ENCODE measurements at places on chromosomes 4 and X.

- DNase-seq = no peak
These were observed 204.8 kb upstream of the NUDT6 start for GRCh38 chr4:123127218-123127617.

- no peak for DNase-seq
These were observed 172.8 kb downstream of the ANTXR2 start for GRCh38 chr4:79900182-79900581.

DNA sequence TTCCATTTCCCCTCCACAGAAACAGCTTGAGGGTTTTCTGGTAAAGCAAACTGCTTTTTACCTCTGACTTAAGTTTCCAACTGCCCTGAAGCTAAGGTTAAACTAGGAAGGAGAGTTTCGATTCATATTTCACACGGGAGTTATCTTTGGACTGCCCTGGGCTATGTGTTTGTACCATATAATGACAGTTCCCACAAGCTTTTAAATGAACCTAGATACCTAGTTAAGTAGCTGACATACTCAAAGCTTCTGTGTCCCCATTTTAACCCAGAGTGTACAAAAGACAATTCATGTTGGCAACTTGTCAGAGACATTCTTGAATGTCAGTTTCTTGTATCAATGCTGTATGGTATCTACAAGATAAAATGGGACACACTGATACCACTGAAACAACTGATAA lies 1296.6 kb upstream of the IGFBP7 start:
- DNase-seq = no peak

DNA sequence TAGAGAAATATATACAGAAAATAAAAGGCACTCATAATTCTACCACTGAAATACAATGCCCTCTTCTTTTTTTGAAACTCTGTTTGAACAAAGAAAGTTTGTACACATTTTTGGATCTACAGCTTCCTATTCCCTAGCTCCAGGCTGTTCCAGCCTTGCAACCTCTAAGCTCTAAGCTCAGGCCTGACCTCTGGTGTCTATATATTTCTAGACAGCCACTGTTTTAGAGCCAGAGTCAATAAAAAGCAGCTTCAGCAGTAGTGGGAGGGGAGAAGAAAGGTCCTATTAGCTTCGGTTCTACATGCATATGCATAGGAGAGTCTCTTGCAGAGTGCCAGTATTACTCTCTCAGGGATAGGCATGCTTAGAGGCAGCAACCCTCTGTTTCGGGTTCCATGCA lies 39.7 kb downstream of the CLDN2 start:
- no peak for DNase-seq

- DNase-seq = peak; percentile 58
These were observed 25.3 kb upstream of the LEF1 start for GRCh38 chr4:108193886-108194672.

DNA sequence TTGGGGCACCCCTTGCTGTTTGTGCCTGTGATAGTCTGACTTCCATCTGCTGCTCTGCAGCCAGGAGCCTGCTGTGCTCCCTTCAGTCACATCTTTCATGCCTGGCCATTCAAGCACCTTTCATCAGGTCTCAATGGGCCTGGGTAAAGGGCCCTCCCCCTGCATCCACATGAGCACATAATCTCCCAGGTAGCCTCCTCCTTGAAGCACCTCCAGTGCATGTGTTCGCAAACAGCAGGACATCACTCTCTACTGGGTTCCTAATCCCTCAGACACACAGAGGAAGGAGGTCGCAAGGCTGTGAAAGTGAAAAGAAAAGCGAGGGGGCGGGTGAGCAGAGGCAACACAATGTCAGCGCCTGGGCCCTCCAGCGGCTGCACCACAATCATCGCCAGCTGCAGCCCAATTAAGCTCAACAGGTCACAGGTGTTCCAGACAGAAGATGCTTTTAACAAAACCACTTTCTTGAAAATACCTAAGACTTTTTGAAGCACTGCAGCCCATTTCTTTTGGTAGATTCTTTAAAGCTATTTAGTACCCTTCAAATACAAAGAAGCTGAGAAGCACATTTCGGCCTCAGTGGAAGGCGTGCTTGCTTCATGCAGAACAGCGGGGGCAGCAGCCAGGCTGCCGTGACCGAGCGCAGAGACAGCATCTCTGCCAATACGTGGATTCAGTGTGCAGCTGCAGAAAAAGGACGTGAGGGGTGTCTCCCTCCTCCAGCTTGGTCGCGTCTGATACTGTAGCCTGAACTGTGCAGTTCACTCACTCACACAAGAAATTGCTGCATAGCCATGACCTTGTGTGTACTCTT lies 92.2 kb upstream of the SPRY1 start:
- peak; percentile 92 for DNase-seq

DNA sequence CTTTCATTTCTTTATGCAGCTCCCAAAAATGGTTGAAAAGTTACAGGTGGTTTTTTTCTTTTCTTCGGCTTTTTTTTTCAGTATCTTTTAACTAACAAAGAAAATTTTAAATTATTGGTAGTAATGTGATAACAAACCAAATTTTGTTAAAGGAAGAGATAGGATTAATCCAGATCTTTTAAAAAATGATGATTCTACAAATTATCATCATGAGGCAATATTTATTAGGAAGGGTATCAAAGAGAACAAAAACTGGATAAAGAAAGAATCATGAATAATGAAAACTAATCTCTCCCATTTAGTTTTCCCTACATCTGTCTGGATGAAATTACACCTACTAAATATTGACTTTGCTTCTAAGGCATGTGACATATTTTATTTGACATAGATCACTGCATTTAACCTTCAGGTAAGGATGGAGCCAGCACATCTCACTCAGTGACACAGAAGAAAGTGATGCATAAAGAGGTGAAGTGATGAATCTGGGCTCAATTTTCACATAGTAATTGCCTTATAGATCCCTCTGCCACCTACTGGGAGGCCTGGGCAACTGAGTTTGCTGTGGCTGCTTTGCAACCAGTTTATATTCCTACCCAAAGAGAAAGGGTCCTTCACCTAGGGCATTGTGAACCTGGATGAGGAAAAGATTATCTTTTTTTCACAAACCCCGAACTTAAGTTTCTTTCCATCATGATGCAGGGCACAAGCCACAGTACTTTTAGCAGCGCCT lies 155.6 kb downstream of the HNRNPD start:
- no peak for DNase-seq

DNA sequence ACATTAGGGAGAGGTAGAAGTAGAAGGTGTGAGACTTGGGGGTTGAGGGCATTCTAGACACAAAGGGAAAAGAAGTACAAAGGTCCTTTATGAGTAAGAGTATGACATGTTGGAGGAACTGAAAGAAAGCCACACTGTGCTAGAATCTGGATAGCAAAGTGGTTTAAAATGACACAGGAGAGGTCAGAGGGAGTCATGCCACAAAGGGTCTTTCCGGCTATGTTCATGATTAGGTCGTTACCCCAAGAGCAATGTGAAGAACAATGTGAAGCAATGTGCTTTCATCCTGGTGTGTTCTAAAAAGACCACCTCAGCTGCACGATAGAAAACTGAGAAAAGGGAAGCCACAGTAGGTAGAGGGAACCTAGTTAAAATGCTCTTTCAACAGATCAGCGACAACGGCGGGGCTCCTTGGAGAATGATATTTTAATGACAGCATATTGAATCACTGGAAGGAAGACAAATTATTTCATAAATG lies 29.2 kb downstream of the SMIM14 start:
- DNase-seq = no peak

- DNase-seq = no peak
These were observed 30.2 kb upstream of the NKRF start for GRCh38 chrX:119636419-119636818.

GRCh38 chrX:136205882-136206380 lies 45.3 kb downstream of the MAP7D3 start:
- no peak for DNase-seq

DNA sequence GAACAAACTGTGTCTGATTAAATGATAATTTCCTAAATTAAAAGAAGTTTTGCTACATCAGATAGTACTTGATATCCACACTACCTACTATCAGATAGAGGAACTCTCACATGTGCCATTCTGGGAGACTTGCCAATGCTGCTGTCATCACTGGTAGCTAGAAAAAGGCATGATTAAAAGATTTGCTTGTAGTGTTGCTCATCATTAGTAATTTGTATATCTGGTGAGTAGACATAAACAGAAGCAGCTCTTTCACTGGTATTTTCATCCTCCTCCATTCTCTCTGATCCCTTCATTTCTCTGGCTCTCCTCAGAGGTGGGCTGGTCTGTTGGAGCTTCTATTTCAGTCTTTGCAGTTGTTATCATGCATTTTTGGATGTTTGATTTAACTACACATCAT lies 56.0 kb downstream of the SPRY1 start:
- DNase-seq = peak; percentile 48

GRCh38 chr4:55864577-55865223 lies 11.3 kb downstream of the EXOC1 start:
- no peak for DNase-seq

DNA sequence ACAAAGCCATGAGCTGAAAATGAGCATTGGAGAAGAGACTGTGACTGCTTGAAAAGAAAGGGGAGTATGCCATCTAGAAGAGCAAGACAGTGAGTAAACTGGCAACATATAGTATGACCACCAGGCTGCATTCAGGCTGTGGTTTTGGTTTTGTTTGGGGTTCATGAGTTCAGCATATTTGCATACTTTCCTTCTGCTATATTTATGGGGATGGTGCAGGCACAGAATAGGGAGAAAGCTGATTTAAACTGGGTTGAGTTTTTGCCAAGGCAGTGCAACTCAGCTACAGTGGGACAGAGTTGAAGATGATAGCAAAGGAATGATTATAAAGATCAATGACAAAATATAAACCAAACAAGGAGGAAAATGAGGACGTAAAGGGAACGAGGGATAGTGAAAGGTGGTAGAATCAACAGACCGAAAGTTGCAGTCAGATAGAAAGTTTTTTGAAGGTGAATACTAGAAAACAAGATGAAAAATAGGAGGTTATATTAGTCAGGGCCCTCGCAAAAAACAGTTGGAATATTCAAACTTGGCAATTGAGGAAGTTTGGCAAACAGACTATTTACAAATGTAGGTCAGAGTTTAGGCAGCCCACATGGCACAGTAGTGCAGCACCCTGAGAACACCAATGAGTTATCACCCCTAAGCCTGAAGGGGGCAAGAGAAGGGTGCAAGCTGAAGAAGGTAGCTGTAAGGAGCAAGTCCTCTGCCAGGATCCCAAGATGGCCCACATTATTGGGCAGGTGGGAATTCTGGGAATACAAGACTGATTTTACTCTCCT lies 114.8 kb upstream of the MAP9 start:
- no peak for DNase-seq

Measured in COR-L47 (cell line).